ENCODE measurements at places on chromosomes 6 and 20.
A peak's percentile ranks its signal among the peaks of the same experiment; 100 is the strongest.

DNA sequence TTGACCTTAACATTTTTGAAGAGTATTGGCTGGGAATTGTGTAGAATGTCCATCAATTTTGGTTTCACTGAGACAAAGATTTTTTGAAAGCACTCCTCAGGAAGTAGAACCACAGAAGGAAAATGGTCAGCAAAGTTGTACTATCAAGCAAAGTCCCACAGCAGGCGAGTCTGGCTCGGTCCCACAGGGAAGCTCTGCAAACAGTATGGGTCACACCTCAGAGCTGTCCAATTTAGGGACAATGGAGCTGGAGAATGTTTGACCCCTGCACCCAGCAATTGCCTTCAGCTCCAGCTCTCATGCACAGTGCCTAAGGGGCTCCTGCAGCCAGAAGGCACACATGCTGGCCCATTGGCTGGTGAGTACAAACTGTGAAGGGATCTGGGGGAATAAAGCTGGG, 147.0 kb downstream of the MAFB start:
- DNase-seq, result no peak

DNA sequence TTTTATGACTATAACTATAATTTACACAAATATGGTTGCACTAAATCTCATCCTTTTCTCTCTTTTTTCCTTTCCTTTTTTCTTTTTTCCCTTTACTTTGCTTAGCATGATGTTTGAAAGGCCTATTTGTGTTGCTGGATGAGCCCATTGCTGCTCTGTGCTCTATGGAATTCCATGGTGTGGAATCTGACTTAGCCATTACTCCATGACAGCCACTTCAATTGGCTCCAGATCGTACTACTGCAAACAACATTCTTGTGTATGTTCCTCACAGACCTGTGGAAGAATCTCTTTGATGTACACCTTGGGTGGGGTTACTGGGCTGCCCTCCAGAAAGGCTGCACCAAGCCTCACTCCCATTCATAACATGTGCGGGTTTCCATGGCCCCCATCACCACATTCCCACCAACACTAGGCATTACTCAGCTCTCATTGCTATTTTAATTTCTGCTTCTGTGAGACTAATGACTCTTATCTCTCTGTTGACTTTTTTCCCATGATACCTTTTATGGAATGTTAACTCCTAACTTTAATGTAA, 979.0 kb downstream of the KIF16B start:
- DNase-seq, result no peak

DNA sequence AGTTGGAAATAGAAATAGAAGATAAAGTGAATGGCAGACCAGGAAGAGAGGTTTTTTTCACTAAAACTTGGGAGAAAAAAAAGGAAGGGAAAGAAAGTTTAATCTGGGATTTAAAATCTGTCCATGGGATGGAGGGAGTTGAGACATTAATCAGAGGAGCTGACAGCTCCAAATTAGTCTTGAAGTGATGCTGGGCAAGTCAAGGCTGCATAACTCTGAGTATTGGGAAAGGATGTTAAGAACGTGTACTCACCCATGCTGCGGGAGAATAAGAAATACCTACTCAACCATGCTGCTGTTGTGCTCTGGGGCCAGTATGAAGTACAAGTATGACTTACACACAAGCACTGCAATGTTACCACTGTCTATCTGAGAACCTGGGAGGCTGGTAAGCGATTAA, 47.5 kb downstream of the SNRNP48 start:
- DNase-seq, result no peak

GRCh38 chr20:57718490-57719009, 8.7 kb upstream of the PMEPA1 start:
- DNase-seq, result no peak

DNA sequence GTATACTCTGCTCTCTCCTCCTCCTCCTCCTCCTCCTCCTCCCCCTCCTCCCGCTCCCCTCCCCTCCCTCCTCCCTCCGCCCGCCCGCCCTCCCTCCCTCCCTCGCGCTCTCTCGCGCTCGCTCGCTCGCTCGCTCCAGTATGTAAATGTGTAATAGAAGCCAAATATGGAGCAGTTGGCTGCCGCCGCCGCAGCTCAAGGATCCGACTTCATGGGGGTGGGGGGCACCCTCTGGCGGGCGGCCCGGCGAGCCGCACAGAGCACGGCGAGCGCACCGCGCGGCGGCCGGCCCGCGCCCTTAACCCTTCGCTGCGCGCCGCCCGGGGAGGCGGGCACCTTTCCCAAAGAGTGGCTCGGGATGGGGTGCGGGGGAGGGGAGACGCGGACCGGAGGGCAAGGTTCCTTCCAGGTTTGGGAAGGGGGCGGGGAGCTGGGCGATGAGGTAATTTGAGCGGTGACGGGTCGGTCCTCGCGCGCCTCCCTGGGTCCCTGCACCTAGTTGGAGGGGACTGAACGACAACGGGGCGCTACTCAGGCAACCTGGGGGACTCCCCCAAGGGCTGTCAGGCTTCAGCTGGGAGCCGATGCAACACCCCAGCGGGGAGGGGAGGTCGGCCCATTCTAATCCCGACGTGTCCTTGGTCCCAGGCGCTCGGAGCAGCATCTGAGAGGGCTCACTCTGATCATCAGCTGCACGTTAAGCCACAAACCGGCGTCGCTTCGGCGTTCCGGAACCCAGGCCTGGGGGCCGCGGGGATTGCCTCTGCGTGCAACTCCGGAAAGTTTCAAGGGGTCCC, 409 bp upstream of the ATXN1 start:
- DNase-seq, result peak; percentile 76

DNA sequence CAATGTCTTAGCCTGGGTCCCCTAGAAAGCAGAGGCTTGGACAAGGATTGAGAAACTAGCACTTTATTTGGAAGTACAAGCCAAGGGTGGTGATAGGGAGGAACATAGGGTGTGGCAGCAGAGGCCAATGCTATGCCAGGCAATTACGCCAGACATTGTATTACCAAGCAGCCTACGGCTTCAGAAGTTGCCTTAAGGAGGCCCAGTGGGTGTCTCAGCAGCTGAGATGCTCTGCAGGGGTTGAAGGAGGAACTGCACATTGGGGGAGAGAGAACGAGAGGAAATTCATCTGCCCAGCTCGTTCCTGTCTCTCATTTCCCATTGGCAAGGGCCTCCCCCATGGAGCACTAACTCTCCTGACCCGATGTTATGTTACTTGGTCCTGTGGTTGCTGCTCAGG, 859 bp downstream of the C20orf202 start:
- DNase-seq, result no peak

GRCh38 chr6:624979-625378, 31.9 kb downstream of the HUS1B start:
- DNase-seq, result no peak

Measured in DND-41 (cell line).